ENCODE measurements at places on chromosomes 13 and 19.

DNA sequence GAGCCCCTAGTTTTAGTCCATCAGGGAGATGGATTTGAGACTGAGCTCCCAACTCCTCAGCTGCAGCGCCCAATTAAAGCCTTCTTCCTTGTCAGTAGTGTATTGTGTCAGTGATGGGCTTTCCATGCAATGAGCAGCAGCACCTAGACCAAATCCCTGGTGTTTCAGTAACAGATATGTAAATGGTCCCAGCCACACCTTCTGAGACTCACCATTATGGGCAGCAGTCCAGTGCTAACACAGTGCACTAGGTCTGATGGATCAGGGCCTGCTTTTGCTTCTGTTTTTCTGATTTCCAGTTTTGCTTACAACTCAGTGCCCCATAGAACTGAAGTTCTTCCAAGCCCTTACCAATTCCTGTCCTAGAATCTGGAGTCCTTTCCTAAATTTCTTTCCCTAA, 41.8 kb upstream of the MIR17HG start:
- no peak for DNase-seq

DNA sequence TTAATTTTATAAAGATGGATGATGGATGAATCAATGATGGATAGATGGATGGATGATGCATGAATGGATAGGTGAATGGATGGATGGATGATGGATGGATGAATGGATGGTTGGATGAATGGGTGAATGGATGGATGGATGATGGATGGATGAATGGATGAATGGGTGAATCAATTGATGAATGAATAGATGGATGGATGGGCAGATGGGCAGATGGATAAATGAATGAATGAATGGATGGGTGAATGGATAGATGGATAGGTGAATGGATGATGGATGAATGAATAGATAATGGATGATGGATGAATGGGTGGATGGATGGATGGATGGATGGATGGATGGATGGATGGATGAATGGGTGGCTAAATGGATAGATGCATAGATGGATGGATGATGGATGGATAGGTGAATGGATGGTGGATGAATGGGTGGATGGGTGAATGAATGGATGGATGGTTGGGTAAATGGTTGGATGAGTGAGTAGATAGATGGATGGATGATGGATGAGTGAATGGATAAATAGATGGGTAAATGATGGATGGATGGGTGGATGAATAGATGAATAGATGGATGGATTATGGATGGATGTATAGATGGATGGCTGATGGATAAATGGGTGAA, 12.8 kb downstream of the ZNF579 start:
- DNase-seq = no peak

DNA sequence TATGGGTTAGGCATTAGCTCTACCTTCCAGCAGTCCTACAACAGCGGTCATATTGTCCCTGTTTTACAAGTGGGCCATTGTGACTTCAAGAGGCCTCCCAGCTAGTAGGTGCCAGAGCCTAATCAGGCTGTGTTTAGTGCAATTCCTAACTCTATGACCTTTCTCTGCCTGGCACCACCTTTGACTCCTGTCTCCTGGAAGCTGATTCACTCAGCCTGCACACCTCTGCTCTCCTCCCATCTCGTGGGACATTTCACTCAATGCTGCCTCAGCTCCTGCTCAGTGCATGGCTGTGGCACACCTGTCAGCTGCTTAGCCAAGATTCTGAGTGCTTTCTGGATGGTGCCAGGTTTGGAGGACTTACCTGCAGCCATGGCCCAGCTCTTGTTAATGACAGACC, 9.5 kb upstream of the GJB6 start:
- no peak for DNase-seq

DNA sequence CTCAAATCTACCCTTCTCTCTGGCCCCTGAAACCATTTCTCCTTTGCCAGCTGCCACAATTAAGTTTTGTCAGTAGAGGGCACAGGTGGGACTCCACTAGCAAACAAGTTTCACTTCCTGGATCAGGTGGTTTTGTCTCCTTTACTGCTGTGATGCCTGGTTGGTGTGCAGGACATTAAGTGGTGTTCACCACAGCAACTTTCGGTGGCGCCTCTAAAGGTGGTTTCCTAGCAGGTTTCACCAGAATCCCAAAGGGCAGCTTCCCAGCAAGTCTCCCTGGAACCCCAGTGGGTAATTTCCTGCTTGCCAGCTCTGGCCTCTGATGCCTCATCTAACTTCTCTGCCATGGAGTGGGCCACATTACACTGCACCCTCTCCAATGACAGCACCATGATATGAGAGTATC, 16.6 kb downstream of the MED4 start:
- DNase-seq = no peak

GRCh38 chr13:25192489-25192888, 20.4 kb upstream of the AMER2 start:
- DNase-seq = no peak

DNA sequence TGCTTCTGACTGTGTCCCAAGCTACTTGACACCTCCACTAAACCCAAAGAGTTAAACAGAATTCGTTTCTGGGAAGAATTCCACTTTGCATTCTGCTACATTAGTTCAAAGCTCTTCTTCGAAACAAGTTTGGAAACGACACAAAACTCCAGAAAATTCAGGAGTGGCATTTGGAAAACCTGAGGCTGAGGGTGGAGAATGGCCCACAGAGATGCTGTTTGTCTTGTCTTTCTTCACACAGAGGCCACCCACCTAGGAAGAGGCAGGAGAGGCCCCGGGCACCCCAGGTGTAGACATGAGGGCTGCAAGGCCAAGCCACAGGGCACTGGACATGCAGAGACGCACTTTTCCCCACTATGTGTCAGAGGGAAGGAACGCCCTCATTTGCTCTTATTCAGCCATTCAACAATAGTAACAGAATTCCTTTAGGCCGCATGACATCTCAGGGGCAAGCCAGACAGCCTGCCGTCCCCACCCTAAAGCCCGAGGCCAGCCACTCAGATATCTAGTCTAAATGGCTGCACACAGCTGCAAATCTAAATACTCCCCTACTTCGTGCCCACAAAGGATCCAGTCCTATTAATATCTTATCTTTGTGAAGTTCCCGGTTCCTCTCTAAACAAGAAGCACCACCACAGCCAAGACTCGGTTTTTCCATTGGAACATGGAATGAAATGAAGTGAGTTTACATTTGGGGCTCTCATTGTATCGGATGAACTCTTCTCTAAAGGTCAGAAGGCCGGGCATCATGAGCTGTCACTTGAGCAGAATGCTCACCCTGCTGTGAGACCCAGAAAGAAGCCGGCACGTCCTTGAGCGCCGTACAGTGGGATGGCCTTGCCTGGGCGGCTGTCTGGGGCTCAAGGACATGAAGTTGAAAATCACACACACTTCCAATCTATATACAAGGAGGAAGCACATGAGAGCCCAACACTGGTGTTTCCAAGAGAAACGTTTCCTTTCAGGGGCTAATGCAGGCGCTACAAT, 19.8 kb downstream of the COL4A1 start:
- DNase-seq = no peak

GRCh38 chr19:7930765-7931164, 4.8 kb upstream of the CTXN1 start:
- no peak for DNase-seq
